ENCODE measurements at places on chromosomes 2 and 18.

DNA sequence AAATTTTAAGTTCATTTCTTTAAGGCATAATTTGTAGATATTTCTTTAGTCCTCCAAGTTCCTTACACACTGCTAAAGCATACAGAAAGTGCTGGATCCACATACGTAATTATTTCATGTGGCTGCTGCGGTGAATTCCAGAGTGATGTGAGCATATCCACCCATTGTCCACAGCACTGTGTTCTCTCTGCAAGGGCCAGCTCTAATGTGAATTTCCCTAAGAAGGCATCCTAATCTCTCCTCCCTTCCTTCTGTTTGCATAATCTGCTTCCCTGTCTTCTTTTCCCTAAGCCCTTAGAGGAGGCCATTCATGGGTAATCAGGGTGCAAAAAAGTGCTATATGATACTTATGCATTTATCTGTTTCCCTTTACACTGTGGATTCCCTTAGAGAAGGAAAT lies 57.2 kb downstream of the COBLL1 start:
- DNase-seq: no peak

- DNase-seq: no peak
Measured at GRCh38 chr2:111138839-111139238, 18.1 kb downstream of the BCL2L11 start.

- DNase-seq: peak; percentile 27
Measured at GRCh38 chr2:174597345-174598047, at the start of gene WIPF1. Gene WIPF1, minus strand, starts transcription at chr2:174597804. Its CDS starts 12,231 bp downstream, at chr2:174585573.

DNA sequence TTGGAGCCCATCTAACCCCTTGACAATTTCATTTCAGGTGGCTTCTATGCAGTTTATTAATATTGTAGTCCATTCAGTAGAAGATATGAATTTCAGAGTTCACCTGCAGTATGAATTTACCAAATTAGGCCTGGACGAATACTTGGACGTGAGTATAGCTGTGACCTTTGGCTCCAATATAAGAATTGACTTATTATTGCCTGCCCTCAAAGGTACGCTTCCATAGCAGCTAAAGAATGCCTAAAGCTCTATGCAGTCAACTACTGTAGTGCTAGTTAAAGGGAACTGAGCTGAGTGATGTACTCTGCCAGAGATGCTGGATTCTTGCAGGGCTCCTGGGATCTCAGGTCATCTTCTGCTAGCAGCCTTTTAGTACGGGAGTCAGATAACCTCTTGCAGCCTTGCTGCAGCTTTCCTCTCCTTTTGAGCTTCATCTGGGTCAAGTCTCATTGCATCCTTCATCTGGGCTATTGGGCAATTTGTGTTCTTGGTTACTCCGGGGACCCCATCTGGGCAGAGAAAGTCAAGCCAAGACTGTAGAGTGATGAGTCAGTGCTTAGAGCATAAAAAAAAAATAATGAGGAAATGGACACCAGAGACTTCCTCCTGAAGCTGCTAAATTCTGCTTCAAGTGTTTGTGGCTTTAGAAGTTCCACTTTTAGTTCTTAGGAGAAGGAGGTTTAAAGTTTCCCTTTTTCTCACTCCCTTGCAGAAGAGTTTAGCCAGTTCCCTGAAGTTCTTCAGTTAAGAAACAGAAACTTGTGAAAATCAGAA lies 105.6 kb downstream of the PRPF40A start:
- no peak for DNase-seq

GRCh38 chr2:176637486-176638166 lies 368.4 kb downstream of the MTX2 start:
- DNase-seq: no peak

- no peak for DNase-seq
Measured at GRCh38 chr2:162198239-162198638, 45.0 kb downstream of the FAP start.

GRCh38 chr2:120858361-120859106 lies 122.9 kb downstream of the GLI2 start:
- DNase-seq: no peak

- no peak for DNase-seq
Measured at GRCh38 chr2:3656762-3657721, 958 bp upstream of the ALLC start.

DNA sequence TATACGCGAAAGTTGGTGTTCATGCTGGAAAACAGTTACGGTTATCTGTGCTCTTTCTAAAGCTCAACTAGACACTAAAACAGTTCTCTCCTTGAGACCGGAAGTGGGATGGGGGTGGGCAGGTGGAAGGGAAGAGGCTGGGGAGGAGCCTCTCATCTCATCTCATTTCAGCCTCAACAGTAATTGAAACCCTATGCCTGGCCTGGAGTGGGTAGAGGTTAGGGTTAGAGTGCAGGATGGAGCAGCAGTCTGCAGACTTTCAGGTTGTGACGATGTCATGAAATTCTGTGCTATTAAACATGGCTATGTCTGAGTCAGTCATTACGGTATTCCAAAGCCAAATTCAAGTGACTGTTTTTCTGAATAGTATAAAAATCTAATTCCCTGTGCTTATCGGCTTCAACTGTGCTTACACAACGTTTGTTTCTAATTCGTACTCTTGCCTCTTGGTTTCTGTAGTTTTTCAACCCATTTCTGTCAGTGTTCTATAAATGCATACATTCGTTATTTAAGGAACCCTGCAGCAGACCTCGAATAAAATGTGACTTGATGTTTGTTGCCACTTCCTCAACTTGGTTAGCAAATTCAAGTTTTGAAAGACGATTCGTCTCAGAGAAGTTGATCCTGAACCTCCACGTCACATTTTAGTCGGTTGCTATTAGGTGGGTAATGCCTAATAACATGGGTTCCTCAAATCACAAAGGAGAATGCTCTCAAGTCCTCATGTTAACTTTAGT lies 75.8 kb upstream of the TCF7L1 start:
- no peak for DNase-seq

- DNase-seq: no peak
Measured at GRCh38 chr2:56288838-56289580, 105.2 kb downstream of the CCDC85A start.

- DNase-seq: no peak
Measured at GRCh38 chr2:216866515-216867095, 6.7 kb upstream of the TNP1 start.

DNA sequence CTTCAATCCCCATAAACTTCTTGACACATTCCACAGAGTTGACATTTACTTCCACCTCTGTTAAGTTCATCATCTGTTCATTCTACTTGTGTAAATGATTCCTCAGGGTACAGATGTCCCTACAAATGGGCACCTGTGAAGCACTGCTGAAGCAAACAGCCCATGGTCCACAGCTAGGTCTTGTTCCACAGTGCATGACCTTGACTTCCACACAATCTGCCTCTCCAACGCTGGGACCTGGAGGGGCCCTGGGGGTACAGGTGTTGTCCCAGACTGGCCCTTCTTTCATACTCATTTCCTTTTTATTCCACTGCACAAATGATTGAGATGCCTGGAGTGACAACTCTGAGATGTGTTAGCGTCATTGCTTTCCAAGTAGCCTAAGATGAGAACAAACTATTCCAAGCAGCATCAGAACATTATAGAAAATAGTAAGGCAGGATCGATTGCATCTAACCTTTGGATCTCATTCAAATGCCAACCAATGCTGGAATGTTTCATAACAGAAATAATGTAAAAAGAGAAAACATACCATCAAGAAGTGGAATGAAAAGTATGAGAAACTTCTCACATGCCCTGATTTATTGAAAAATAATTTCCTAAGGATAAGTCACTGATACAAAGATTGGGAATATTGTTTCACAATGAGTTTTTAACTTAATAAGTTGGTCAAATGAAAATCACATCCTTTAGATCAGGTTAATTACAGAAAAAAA lies 31.2 kb downstream of the PIEZO2 start:
- DNase-seq: no peak

DNA sequence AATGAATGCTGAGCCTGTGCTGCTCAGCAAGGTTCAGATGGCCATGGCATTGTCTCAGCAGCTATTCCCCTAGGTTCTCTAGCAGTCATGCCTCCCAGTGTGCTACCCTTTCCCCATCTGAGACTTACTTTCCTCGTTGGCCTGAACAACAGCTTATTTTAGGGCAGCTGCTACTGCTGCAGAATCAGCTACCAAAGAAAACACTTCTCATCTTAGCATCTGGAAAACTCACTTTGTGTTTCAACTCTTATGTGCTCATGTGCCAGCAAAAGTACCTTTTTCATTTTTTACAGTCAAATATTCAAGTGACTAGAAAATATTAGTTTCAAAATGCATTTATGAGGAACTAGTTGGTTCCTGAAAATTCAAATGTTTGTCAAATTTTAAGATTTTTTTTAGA lies 60.4 kb upstream of the ZNF397 start:
- DNase-seq: no peak

- DNase-seq: no peak
Measured at GRCh38 chr2:186590350-186590758, 498 bp downstream of the ITGAV start.

DNA sequence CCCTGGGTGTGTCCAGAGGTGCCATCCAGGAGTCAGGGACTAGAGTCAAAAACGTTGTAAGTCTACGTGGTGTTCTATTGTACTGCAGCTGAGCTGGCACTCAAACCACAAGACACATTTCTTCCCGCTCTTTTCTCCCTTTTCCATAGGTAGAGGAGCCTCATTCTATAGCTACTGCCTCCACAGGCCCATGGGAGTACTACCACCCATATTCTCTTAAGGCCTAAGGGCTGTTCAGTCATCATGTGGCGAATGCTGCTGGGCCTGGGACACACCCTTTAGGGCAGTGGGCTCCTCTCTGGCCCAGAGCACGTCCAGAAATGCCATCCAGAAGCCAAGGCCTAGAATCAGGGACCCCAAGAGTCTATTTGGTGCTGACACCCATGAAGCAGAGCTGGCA lies 1271.7 kb downstream of the CNTNAP5 start:
- DNase-seq: no peak

GRCh38 chr2:239272626-239273025 lies 128.2 kb downstream of the HDAC4 start:
- DNase-seq: no peak

GRCh38 chr2:121519732-121520640 lies 10.7 kb upstream of the RNU4ATAC start:
- DNase-seq: no peak

- DNase-seq: no peak
Measured at GRCh38 chr2:83686863-83687262, 772.2 kb downstream of the SUCLG1 start.

GRCh38 chr2:46371854-46372253 lies 74.6 kb downstream of the EPAS1 start:
- DNase-seq: no peak

GRCh38 chr2:162220368-162220767 lies 22.9 kb downstream of the FAP start:
- DNase-seq: no peak

DNA sequence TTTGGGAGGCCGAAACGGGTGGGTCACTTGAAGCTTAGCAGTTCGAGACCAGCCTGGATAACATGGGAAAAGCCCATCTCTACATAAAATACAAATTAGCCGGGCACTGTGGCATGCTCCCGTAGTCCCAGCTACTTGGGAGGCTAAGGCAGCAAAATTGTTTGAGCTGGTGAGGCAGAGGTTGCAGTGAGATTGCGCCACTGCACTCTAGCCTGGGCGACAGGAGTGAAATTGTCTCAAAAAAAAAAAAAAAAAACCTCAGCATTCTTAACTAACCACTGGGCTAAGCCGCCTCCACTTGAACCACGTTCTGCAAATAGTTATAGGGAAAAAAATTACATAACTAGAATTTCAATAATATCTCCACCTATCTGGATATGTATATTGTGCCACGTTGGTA lies 2.3 kb downstream of the FOXI3 start:
- DNase-seq: no peak

DNA sequence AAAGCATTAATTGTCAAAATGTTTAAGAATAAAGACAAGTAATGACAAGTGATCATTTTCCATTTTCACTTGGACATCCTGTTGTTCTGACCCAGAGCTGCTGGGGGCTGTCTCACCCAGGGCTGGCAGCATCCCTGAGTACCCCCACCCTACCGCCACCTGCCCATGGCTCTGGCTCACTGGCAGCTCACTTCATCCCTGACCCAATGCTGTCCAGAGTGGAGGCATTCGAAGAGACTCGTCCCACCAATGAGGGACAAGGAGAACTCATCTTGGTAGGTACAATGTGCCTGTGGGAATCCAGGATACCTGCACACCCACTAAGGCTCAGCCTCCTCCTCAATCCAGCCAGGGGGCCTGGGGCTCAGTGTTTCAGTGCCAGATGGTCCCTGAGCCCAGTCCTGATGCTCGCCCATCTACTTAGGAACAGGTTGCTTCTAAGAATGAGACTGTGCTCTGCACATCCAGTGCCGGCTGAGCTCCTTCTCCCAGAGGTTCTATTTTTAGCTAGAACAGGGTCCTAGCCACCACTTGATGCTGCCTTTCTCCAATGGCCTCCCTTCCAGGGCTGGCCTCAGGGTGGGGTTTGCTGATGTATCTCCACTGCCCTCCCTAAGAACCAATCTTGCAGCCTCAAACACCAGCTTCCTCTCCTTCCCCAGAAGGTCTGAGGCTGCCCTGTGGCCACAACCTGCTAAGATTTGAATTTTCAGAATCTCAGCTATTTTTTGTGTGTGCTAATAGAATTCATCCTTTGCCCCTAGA lies 53.7 kb downstream of the ADD2 start:
- DNase-seq: no peak

DNA sequence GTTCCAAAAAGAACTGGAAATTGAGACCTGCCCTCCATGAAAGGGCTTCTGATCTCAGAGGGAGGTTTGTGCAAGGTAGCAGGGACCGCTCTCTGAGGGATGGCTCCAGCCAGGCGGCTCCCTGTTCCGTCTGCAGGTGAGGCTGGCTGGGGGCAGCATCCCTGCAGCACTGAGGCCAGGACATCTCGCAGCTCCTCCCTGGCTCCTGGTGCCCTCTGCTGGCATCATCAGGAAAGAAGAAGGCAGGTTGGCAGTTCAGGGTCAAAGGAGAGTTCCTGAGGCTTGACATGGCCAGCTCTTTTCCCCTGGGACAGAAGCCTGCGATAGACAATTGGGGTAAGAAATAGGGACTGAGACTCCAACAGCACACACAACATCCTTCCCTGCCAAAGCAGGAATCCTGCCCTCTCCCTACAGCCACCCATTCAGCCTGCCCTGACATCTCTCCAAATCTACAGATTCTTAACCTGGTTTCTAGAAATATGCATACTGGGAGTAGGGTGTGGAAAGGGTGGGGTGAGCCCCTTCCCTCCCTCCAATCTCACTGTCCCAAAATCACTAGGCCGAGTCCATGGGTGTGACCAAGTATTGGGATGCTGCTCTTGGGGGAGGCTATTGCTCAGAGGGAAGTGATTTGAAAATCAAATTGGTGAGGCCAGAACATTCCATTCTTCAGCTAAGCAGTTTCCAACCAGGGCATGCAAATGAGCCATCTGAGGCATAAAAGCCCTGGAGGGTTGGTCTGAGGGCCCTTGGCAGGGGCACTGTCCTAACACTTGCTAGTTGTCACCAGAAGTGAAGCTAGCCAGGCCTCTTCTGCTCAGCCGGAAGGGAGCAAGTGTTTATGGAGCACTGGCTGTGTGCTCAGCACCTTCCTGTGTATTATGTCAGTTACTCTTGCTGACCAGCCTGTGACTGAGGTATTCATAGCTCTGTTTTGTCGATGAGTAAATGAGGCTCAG lies 185.4 kb downstream of the TFCP2L1 start:
- DNase-seq: no peak
